Neural crest cell (in vitro differentiated cells): ENCODE measurements at places on chromosomes 11 and 22. TPM values are rescaled to one million over a fixed set of nuclear protein-coding genes. Genes with fewer than 3 reads are reported as not detected.
A peak's percentile ranks its signal among the peaks of the same experiment; 100 is the strongest.

The ELMOD1 gene
- 0.40 and 0.43 TPM in 2 replicates for total RNA-seq

The GLB1L2 gene
- 15.4 TPM in 2 replicates for total RNA-seq

The CDKN1C gene
- total RNA-seq = 78.3 and 80.0 TPM in 2 replicates

The THAP12 gene
- 55.2 and 62.0 TPM in 2 replicates for total RNA-seq

The ACAD8 gene
- 28.5 and 28.7 TPM in 2 replicates for total RNA-seq

The H19 gene
- total RNA-seq = 71.3 and 71.8 TPM in 2 replicates

The GAB4 gene
- not detected in 2 replicates for total RNA-seq

DNA sequence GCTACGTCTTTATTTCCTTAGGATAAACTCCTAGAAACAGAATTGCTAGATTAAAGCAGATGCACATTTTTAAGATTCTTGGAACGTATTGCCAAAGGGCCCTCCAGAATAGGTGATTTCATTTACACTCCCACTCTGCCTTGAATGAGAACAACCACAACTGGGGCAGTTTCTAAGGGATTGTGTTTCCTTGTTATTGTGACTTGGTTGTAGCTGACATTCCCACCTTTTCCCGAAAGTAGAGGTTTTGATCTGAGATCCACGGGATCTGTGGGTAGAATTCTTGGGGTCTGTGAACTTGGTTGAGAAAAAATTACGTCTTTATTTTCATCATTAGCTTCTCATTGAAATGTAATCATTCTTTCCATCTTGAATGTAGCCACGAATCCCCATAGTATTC, 21.5 kb downstream of the LRRC32 start:
- DNase-seq = no peak

GRCh38 chr11:61315260-61315659, 17.6 kb downstream of the DDB1 start:
- no peak for DNase-seq

DNA sequence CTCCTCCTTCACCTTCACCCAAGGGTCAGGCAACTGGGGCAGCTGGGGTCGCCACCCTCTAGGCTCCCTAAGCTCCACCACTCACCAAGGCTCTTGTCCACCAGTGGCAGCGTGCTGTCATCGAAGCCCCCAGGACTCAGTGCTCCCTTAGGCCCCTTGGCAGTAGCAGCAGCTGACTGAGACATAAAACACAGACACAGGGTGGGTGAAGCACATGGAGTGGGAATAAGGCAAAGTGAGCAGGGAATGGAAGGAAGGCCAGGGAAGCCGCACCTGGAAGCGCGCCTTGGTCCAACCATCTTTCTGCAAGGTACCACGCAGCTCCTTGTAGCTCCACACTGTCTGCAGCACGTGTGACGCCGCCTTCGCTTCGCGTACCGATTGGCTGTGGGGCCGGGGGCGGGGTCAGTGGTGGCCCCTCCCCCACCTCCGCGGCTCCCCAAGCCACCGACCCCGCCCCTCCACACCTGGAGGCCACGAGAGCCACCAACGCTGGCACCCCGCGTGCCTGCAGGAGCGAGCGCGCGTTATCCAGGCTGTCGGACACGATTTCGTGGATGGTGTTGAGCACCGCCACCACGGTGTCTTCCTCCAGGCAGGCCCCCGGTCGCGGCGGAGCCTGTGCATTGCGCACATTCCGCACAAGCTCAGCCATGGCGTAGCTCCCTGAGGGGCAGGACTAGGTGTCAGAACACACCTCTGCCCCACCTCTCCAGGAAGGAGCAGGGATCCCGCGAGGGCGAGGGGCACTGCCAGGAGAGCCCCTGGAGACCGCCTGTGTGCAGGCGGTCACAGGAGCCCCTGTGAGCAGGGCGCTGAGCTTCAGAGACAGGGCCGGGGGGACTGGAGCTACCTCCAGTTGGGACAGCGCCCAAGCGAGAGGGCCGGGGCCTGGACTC, 31.3 kb upstream of the TXNRD2 start:
- no peak for DNase-seq

GRCh38 chr11:115736146-115736545, 231.9 kb upstream of the CADM1 start:
- DNase-seq = no peak

DNA sequence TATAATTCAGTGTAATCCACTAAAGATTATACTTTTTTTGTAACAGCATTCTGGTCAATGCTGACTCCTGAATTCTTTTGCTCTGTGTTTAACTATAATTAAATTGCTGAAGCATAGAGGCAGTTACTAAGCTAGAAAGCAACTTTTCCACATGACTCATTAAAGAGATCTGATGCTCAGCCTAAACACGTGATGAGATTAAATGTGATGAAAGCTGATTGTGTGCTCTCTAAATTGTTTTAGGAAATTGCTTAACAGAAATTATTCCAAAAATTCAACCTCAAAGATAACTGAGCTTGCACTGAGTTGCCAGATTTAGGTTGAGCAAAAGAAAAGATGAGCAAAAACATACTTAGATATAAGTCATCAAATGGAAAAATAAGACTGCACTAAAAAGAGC, 1033.6 kb downstream of the FAM181B start:
- no peak for DNase-seq

DNA sequence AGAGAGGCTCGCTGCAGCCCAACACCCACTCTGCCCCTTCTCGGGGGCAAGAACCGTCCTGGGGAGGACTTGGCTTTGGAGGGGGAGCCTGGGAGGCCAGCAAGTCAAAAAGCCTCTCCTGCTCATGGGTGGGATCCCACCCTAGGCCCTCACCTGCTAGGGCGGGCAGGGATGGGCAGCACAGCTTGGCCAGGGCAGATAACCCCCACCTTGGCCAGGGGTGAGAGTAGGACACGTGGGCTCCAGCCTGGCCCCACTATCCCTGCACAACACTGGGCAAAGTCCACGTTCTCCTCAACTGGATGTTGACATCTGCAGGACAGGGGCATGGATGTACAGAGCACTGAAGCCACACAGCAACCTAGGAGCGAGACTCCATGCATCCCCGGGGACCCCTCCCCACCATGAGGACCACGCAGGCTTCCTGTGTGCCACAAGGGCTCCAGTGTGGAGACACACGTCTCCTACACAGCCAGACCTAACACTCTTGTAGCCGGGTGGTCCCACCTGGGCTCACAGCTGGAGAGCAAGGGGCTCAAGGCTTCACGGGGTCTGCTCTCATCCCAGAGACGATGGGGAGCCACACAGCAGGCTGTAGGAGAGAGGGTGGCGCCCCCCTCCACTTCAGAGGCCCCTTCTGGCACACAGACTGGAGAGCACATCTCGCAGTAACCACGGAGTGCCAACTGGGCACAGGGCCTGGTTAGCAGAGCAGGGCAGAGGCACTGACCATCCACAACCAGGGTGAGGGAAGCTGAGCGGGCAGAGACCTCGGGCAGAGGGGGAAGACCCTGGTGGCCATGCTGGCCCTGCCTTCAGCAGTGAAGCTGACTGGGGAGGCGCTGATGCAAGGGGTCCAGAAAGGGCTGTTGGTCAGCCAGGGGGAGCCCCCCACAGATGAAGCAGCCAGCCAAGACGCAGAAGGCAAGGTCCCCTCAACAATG, 171.1 kb downstream of the CRYBB2 start:
- no peak for DNase-seq

GRCh38 chr22:36435516-36436415, 45.7 kb downstream of the TXN2 start:
- no peak for DNase-seq

DNA sequence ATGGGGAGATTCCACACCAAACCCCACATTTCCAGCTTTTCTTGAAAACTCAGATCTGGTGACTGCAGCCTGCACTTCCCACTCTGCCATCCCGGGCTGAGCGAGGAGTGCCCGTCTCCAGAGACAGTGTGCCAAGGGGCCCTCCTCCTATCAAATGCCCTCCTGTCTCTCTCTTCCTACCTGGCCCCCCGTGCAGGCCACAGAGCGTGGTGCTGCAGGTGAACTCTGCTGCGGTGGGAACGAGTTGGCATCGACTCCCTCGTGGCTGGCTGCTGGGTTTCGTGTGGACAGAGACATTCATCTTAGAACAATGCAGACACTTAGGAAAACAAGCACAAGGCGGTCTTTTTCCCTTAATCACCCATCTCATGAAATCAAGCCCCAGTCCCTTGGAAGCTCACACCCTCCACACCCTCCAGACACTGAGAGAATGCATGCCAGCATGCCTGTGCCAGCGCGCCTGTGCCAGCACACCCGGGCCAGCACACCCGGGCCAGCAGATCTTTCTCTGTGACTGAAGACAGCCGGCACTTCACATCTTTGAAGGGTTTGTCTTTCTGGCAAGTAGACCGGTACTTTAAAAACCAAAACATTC, 65.0 kb downstream of the PARVB start:
- no peak for DNase-seq

DNA sequence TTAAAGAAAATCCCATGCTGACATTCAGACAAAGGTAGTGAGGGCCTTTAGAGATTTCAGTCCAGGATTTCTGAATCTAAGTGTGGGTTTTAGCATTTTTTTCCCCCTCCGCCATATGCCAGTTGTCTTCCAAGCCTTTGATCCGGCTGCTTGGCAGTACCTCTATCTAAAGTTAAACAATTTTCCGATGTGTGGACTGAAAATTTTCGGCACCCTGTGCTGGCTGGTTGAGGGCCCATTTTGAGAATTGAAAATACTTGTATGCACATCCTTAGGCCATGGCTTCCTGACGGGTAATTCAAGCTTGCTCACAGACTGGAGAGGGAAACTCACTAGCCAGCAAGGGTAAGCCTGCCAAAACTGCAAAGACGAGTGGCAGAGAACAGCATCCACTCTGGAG, 131.9 kb upstream of the NARS2 start:
- DNase-seq = no peak

GRCh38 chr11:92886243-92886905, 83.1 kb upstream of the MTNR1B start:
- peak; percentile 55 for DNase-seq

DNA sequence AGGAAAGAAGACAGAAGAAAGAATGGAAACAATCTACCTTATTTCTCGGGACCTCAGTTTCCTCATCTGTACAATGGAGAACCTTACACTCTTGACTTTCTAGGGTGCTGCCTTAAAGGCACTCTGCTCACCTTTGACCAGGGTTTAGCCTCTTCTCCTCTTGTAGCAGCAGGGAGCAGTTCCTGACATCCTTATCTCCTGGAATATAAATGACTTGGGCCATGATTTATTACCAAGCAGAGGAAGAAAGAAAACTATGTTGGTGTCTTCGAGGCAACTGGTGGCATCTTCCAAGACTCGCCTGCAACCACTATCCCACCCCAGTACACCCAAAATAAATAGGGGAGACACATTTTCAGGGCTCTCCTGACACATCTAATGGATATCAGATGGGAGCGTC, 314.2 kb downstream of the BUD13 start:
- no peak for DNase-seq

DNA sequence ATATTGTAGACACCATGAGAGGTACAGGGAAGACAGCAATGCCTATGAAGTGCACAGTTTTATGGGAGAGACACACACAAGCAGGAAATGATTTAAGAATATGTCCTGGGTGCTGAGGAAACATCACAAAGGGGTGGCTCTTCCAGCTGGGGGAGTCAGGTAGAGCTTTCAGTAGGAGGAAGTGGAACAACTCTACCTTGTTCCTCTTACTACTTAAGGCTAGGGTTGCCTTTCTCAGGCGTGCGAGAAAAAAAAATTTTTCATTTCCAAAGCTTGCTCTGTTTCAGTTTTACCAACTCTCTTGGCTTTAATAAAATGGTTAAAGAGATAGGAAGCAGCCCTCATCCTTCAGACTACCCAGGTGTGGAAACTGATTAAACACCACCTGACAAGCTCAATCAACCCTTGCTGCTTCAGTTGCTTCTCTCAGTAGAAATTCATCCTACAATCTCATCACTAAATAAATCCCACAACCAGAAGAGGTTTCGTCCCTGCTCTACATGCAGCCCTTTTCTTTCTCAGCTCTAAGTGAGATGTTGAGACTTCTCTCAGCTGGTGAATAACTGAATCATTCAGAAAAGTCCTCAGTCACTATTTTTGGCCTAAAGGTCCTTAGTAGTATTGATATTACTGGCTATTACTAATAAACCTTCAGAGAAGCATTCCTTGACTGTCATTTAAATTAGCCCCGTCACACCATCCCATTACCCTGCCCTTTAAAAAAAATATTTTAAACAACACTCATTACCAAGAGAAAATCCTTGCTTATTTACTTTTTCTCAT, 5.9 kb downstream of the ABTB2 start:
- DNase-seq = no peak

- DNase-seq = peak; percentile 49
Observed at GRCh38 chr11:131246663-131247062, 123.8 kb upstream of the NTM start.

DNA sequence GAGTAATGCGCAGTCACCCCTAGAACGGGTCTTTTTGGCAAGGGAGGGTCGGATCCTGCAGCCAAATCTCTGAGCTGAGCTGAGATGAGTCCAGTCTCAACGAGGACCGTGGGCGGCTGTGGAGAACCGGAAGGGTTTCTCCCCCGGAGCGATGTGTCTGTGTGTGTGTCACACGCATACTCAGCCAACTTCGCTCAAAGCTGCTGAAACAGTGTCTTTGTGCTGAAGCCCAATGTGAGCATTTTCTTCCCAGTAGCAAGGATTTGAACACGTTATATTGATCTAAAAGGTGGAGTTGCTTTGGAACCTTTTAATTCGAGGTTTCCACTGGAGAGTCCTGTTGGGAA, 1.4 kb upstream of the CELSR1 start:
- DNase-seq = no peak

- DNase-seq = no peak
Observed at GRCh38 chr11:69442807-69443137, 38.7 kb upstream of the LINC01488 start.

DNA sequence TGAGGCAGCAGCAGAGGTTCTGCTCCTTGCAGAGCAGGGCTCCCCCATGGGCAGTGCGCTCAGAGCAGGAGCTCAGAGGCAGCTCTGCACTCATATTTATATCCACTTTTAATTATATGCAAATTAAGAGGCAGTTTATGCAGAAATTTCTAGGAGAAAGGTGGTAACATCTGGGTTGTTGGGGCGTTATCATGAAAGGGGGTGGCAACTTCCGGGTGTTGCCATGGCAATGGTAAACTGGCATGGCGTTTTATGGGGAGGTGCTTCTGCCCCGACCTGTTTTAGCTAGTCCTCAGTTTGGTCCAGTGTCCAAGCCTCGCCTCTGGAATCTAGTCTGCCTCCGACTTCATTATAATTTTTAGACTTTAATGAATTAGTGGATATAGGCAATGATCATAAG, 1191.7 kb downstream of the TBC1D22A start:
- no peak for DNase-seq

DNA sequence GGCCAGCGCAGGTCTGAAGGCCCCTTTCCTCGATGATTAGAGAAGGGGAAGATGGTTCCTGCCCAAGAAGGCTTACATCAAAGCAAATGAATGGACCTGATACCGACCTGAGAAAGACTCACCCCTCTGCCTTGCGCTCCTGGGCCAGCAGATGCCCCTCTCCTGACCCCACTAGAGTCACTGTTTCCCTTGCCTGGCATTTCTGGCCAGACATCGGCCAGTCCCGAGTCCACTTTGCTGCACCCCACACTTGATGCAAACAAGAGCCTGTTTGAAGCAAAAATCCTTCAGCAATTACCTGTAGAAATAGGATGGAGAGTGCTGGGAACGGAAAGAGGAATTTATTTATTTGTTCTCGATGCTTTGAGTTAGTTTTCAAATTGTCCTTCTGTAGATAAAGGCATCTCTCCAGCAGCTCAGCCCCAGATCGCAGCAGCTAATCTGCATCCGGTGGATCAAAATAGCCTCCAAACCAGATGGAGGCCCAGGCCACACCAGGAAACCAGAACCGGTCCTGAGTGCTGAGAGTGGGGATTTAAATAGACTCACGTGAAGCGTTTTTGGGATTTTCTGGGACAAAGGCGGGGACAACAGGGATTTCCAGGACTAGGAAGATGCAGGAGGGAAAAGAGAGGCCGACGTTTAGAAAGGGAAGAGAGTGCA, 148.6 kb downstream of the TRIM29 start:
- DNase-seq = no peak
